Stimulated activated CD8-positive, alpha-beta memory T cell treated with anti-CD3 and anti-CD28 coated beads, Interleukin-2, amount 100 ng/mL, for 1 hour (primary cell): ENCODE measurements at places on chromosomes 2 and 18.

- DNase-seq = no peak
Observed at GRCh38 chr2:207038299-207038698, 99.0 kb downstream of the CPO start.

GRCh38 chr2:24107-24506 lies 22.2 kb downstream of the FAM110C start:
- DNase-seq = no peak

- DNase-seq = no peak
Observed at GRCh38 chr2:20483194-20483895, 36.5 kb downstream of the RHOB start.

GRCh38 chr2:236824836-236825235 lies 255.2 kb downstream of the ACKR3 start:
- no peak for DNase-seq

GRCh38 chr2:43131890-43132682 lies 94.3 kb downstream of the ZFP36L2 start:
- DNase-seq = no peak
